ENCODE measurements at places on chromosomes 13 and 19. TPM values are rescaled to one million over a fixed set of nuclear protein-coding genes. Genes with fewer than 3 reads are reported as not detected.

C13orf42 gene
- total RNA-seq = not detected

CARM1 gene
- total RNA-seq = 25.7 TPM

ZNF536 gene
- total RNA-seq = not detected

VSTM1 gene
- total RNA-seq = not detected

PNMA8A gene
- 1.7 TPM for total RNA-seq
